ENCODE measurements at places on chromosomes 7 and 10.

DNA sequence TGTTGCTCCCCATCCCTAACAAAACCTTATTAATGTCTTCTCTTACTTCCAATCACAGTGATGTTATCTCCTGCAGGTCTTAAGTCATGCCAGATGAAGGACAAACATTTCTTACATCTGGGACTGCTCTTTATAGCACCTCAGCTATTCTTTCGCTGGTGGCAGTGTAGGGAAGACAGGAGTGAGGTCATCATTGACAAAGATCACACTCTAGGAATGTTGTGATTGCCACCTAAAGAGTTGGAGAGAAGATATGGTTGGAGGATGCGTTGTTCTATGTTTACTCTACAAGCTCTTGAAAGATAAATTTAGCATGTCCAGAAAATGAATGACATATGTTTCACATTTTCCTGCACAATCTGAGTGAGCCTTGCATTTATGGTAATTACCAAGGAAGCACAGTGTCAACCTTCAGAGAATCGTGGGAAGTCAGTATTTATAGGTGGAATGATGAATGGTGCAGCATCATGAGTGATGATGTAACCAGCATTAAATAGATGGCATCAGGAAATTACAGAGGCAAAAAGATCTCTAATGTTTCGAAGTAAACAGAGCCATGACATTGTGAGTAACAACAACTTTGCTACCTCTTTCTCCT is 188.1 kb upstream of the STEAP1 start:
- DNase-seq, result no peak

DNA sequence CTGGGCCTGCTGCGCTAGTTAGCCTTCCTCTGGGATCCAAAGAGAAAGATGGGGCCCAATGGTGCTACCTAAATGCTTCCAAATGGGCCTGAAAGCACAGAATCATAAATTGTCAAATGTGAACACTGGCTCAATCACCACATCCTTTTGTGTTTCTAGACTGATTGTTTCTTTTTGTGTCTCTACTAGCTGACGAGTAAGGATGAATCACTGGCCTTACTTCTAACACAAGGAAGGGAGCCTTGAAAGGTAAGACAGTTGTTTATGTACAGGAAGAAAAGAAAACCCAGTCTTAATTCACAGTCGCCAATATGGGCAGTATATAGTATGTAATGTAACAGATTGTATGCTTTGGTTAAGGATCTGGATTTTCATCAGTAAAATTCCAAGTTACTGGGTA is 89.5 kb downstream of the ZNF92 start:
- no peak for DNase-seq

DNA sequence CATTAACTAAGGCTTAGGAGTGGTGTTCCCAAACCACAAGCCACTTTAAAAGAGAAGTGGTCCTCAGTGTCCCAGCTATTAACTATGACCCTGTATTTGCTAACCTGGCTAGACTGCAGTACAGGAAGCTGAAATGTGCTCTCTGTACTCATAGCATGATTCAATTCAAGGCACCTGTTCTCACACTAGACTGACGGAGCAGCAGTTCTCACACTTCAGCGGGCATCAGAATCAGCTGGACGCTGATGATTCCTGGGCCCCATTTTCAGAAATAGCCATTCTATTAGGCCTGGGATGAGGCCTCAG is 24.5 kb upstream of the MSRB2 start:
- DNase-seq, result peak; percentile 35

DNA sequence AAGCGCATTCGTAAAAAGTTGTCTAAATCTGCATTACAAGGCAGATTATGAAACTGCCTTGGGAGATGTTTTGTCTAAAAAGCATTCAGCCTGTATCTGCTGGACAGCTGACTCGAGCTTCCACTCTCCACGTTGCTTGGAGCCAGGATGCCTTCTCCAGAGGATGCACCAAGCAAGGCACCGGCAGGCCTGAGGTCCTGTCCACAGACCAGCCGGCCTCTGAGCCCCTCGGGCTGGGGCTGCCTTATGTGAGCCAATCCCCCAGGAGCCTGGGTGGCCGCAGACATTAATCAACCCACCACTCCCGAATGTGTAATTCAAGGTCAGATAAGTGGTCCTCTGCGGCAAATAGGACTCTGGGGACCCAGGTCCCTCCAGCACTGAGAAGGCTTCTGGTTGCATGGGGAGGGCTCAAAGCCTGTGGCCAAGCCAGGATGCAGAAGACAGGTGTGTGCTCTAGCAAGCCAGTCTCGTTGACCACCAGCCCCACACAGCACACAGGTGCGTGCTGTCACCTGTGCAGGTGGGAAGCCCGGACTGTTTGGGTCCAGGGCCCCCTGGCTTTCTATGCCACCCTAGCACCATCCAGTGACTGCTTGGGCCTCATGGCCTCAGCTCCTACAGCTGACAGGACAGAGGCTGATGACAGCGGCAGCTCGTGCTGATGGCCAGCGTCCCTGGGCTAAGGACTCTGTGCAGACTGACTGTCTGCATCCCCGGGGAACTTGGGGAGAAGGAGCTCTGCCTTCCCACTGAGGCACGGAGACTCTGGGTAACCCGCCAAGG is 4.8 kb upstream of the RET start:
- no peak for DNase-seq

GRCh38 chr10:109988212-109988596 is 19.6 kb upstream of the ADD3 start:
- DNase-seq, result no peak

DNA sequence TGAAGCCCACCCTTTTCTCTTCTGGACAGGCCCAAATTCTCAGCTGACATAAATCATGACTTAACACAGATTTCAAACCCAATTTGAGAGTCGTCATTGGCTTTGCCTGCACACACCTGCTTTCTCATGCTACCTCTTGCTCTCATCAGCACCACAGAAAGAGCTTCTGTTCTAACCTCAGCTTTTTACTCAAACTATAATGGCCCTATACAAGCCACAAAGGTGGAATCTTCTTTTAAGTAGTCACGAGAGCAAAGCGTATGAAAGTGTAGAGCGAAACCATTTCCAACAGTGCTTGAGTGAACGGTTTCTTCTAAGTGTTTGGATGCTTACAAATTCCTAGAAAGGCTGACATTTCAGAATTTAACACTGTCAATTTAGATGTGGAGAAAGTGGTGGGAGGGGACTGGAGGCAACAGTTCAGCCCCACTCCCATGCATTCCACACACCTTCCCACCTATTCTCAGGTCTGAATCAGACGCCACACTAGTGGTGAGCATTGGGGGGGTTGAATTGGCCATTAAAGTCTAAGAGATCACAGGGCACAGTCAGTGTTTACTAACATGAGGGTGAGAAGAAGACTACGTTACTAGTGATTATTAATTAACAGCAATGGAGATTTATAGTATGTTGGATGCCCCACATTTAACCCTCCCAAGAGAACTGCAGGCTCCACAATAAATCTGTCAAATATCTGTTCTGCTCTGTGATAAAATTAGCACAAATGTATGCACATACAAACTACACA is 114.0 kb downstream of the PRKCQ start:
- DNase-seq, result no peak

DNA sequence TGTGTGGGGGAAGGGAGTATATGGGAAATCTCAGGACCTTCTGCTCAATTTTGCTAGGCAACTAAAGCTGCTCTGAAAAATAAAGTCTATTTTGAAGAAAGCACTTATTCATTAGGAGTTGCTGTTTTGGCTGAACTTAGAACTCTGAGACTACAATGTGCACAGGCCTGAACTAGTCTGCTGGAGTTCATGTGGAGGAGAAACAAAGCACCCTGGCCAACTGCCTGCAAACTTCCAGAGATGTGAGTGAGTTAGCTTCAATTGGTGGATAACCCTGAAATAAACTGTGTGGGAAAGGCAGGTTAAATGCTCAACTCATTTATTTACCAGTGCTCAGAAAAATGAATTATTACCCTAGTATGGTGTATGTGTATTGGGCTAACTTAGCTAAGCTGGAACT is 17.3 kb upstream of the FAM241B start:
- no peak for DNase-seq

- DNase-seq, result no peak
Observed at GRCh38 chr7:98483276-98483963, 82.5 kb upstream of the BAIAP2L1 start.

DNA sequence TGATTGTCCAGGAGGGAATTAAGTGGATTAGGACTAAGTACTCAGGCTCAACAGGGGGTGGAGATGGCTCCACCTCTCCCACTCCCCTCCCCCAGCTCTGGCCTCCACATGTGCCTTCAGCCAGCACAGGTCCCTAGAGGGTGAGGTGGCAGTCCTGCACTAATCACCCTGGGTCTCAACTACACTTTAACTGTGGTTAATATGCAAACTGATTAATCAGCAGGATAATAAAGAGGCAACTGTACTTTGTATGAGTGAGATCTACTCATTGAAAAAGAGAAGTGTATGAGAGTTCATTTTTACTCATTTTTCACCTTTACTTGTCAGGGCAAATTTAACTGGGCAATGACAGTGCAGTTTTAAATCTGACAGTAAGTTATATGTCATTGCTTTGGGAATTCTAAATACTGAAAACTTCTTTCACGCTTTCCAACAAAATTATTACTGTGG is 223.8 kb upstream of the CCDC6 start:
- peak; percentile 24 for DNase-seq

- DNase-seq, result no peak
Observed at GRCh38 chr7:44387389-44387788, 62.0 kb upstream of the CAMK2B start.

GRCh38 chr7:52799817-52800216 is 235.6 kb upstream of the POM121L12 start:
- DNase-seq, result no peak

- no peak for DNase-seq
Observed at GRCh38 chr10:21702633-21703111, 168.6 kb downstream of the MLLT10 start.

DNA sequence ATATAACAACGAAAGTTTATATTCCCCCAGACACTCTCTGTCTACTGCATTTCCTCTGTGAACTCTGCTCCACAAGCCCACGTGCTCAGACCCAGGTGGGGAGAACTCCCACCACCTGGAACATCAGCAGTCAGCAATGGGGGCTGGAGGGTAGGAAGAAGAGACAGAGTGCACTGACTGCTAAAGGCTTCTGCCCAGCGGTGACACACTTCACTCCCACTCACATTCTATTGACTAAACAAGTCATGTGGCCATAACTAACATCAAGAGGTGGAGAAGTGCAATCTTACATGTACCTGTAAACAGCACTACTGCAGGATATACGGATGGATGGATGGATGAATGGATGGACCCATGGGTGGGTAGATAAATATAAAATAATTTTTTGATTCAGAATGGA is 122.2 kb downstream of the MPP7 start:
- peak; percentile 10 for DNase-seq

DNA sequence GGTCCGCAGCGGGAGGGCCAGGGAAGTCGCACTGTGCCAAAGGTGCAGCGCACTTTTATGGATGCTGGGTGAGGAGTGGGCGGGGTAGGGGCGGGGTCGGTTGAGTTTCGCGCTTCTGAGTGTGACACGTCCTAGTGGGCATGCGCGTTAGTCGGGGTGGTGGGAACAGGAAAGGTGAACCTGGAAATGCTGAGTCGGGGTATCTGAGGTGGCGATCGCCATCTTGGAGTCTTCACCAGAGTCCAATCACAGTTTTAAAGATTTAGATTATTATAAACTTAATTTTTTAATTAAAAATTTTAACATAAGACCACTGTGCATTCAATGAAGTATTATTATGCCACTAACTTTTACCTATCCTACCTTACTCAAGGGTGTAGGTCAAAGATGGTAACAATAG is 45.7 kb downstream of the ZNF138 start:
- no peak for DNase-seq

GRCh38 chr10:117198088-117198487 is 799 bp downstream of the KCNK18 start:
- no peak for DNase-seq

DNA sequence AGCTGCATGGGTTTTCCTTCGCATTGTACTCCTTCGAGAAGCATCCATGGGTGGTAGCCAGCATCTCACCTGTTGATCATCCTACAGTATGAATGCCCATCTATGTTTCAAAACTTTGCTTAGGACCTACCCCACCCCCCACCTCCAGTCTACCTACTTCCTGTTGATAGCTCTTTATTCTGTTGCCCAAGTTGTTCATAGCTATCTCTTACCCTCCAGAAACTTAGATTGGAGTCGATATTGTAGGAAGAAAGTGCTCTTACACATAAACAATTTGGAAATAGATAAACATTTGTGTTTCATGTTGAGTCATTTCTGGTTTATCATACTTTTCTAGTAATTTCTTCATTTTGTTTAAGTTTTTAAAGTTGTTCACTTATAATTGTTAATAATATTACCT is 90.1 kb downstream of the FAS start:
- no peak for DNase-seq
